ENCODE measurements at places on chromosomes 12 and 14. TPM values are rescaled to one million over a fixed set of nuclear protein-coding genes. Genes with fewer than 3 reads are reported as not detected.

NRL gene
- 1.2 TPM for total RNA-seq

LRP1-AS gene
- total RNA-seq, result not detected

OR5AU1 gene
- not detected for total RNA-seq

ADGRD1 gene
- total RNA-seq, result 0.62 TPM

ASPG gene
- not detected for total RNA-seq

TPH2 gene
- not detected for total RNA-seq

CCDC175 gene
- not detected for total RNA-seq

SLC38A4 gene
- not detected for total RNA-seq

LRRC43 gene
- 0.27 TPM for total RNA-seq

KCNMB4 gene
- 0.13 TPM for total RNA-seq

EIF2S3B gene
- total RNA-seq, result 0.60 TPM

PKP2 gene
- total RNA-seq, result 2.5 TPM

GLIPR1L1 gene
- total RNA-seq, result not detected

AGAP2 gene
- 0.16 TPM for total RNA-seq

SIX6 gene
- total RNA-seq, result not detected

KRT81 gene
- total RNA-seq, result 3,933 TPM

GPRC5D gene
- total RNA-seq, result not detected

MMP17 gene
- total RNA-seq, result 12.2 TPM

PMCH gene
- not detected for total RNA-seq

MYH6 gene
- total RNA-seq, result not detected

SLC5A8 gene
- not detected for total RNA-seq

VRTN gene
- total RNA-seq, result not detected

PLEKHD1 gene
- total RNA-seq, result not detected

SRGAP1 gene
- total RNA-seq, result 11.5 TPM
